ENCODE measurements at places on chromosomes 1 and 21. TPM values are rescaled to one million over a fixed set of nuclear protein-coding genes. Genes with fewer than 3 reads are reported as not detected.

GRCh38 chr21:35147439-35147838 lies 98.3 kb upstream of the RUNX1 start:
- no peak overlapping the region for H3K4me3 ChIP-seq
- no peak for DNase-seq
- no peaks in the 10 kb centered on the region for H3K36me3 ChIP-seq
- H3K4me1 ChIP-seq, result no peaks in the 10 kb centered on the region

DNA sequence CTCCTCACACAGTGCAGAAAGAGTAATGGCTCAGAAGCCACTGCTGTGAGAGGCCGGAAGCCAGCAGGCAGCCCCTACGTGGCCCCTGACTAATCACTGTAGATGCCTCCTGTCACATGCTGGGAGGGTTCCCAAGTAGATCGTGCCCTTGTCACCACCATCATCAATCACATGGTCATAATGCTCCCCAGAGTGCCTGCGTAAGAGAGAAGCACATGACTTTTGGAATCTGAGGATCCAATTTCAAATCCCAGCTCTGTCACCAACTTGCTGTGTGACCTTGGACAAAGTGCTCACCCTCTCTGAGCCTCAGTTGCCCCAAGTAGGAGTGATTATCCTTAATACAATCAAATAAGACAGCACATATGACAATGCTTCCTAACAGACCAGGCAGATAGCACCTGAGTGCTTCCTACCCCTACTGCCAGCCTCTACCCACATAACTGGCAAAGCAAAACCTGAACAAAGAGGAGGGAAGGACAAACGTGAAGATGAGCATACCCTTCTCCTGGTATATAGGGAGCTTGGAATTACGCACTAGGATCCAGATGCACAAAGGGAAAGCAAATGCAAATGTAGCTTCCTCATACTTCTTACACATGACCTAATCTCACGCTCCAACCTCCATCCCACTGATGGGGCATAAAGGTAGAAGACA lies 65.7 kb downstream of the SDC3 start:
- no peaks in the 10 kb centered on the region for H3K36me3 ChIP-seq
- H3K27me3 ChIP-seq, result peaks cover 4% of the 10 kb centered on the region
- no peak overlapping the region for H3K27ac ChIP-seq
- no peaks in the 10 kb centered on the region for H3K4me1 ChIP-seq
- no peak overlapping the region for H3K4me3 ChIP-seq

- H3K4me1 ChIP-seq, result no peaks in the 10 kb centered on the region
- H3K4me3 ChIP-seq, result no peak overlapping the region
- H3K27ac ChIP-seq, result no peak overlapping the region
- H3K36me3 ChIP-seq, result no peaks in the 10 kb centered on the region
- H3K27me3 ChIP-seq, result no peaks in the 10 kb centered on the region
Measured at GRCh38 chr1:240417317-240417716, 194.6 kb downstream of the GREM2 start.

GRCh38 chr1:48978413-48978812 lies 201.7 kb upstream of the BEND5 start:
- no peaks in the 10 kb centered on the region for H3K4me1 ChIP-seq
- H3K27ac ChIP-seq, result no peak overlapping the region
- DNase-seq, result no peak
- H3K27me3 ChIP-seq, result no peaks in the 10 kb centered on the region
- H3K36me3 ChIP-seq, result no peaks in the 10 kb centered on the region

GRCh38 chr1:76274302-76274701 lies 199.8 kb downstream of the ST6GALNAC3 start:
- no peak overlapping the region for H3K27ac ChIP-seq
- no peak overlapping the region for H3K4me3 ChIP-seq
- no peak for DNase-seq

DNA sequence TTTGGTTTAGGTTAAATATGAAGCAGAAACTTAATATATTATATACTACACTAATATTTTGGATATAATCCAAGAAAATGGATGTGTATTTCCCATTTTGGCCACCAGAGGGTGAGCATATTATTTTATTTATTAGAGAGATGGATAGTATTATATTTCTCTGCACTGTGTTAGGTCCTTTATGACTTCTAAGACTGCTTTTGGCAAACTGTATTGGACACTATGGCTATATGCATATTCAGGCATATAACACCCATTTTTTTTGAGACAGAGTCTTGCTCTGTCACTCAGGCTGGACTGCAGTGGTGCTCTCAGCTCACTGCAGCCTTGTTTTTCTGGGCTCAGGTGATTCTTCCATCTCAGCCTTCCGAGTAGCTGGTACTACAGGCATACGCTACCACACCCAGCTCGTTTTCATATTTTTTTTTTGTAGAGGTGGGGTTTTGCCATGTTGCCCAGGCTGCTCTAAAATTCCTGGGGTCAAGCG lies 17.8 kb upstream of the PGM1 start:
- no peak overlapping the region for H3K4me3 ChIP-seq
- H3K4me1 ChIP-seq, result no peaks in the 10 kb centered on the region
- no peak overlapping the region for H3K27ac ChIP-seq
- H3K36me3 ChIP-seq, result no peaks in the 10 kb centered on the region
- no peak for DNase-seq

GRCh38 chr1:56868761-56869160 lies 14.2 kb downstream of the C8A start:
- H3K27me3 ChIP-seq, result no peaks in the 10 kb centered on the region
- no peak for DNase-seq
- H3K4me3 ChIP-seq, result no peak overlapping the region
- no peaks in the 10 kb centered on the region for H3K4me1 ChIP-seq
- H3K36me3 ChIP-seq, result no peaks in the 10 kb centered on the region
- no peak overlapping the region for H3K27ac ChIP-seq

GRCh38 chr1:101136271-101136670 lies 100.5 kb upstream of the S1PR1 start:
- no peak overlapping the region for H3K4me3 ChIP-seq
- H3K4me1 ChIP-seq, result peaks cover 17% of the 10 kb centered on the region
- DNase-seq, result no peak
- no peaks in the 10 kb centered on the region for H3K36me3 ChIP-seq

The CYYR1 gene
- total RNA-seq, result 0.13 TPM

The PADI2 gene
- total RNA-seq, result 0.18 TPM

The NID1 gene
- 26.9 TPM for total RNA-seq

The BACH1 gene
- 25.7 TPM for total RNA-seq

The ORC1 gene
- 24.5 TPM for total RNA-seq

Measured in GM12878 (cell line).